GM12878 (cell line): ENCODE measurements at places on chromosomes 4 and X. TPM values are rescaled to one million over a fixed set of nuclear protein-coding genes. Genes with fewer than 3 reads are reported as not detected.

The BMX gene
- not detected in 2 replicates for polyA plus RNA-seq

The MAGEE1 gene
- 0.15 and 0.59 TPM in 2 replicates for polyA plus RNA-seq

The HSFX4 gene
- 0.15 and 0.21 TPM in 2 replicates for polyA plus RNA-seq

The TMEM31 gene
- polyA plus RNA-seq: not detected in 2 replicates

The DCLK2 gene
- not detected in 2 replicates for polyA plus RNA-seq

The CHIC2 gene
- 21.9 and 25.6 TPM in 2 replicates for polyA plus RNA-seq

The FAM241A gene
- polyA plus RNA-seq: 7.0 and 8.2 TPM in 2 replicates

The TLR10 gene
- 45.9 and 50.0 TPM in 2 replicates for polyA plus RNA-seq

The GAGE13 gene
- not detected in 2 replicates for polyA plus RNA-seq

The FGD1 gene
- 0.45 and 0.52 TPM in 2 replicates for polyA plus RNA-seq

The PDGFC gene
- polyA plus RNA-seq: not detected in 2 replicates

The CT45A10 gene
- polyA plus RNA-seq: not detected in 2 replicates

The ADH1C gene
- 0.23 TPM in 1 of 2 replicates, not detected in the other for polyA plus RNA-seq

The POU3F4 gene
- polyA plus RNA-seq: not detected in 2 replicates

The SH3D19 gene
- polyA plus RNA-seq: 0.33 TPM in 1 of 2 replicates, not detected in the other

The FAM9C gene
- polyA plus RNA-seq: not detected in 2 replicates

The PLRG1 gene
- polyA plus RNA-seq: 126 and 127 TPM in 2 replicates

The TCEAL3 gene
- polyA plus RNA-seq: 11.4 and 12.4 TPM in 2 replicates

The SMIM31 gene
- not detected in 2 replicates for polyA plus RNA-seq

The FAM53A gene
- polyA plus RNA-seq: 0.12 TPM in 1 of 2 replicates, not detected in the other

The FGF2 gene
- polyA plus RNA-seq: 0.21 and 0.32 TPM in 2 replicates

The SLC2A9 gene
- 1.9 and 2.7 TPM in 2 replicates for polyA plus RNA-seq

The CSAG1 gene
- not detected in 2 replicates for polyA plus RNA-seq

The GUCY1B1 gene
- 2.3 and 3.0 TPM in 2 replicates for polyA plus RNA-seq

The NAP1L2 gene
- polyA plus RNA-seq: 2.3 and 3.2 TPM in 2 replicates

The TSC22D3 gene
- 19.0 and 20.9 TPM in 2 replicates for polyA plus RNA-seq

The AMTN gene
- polyA plus RNA-seq: not detected in 2 replicates

The GAGE2A gene
- polyA plus RNA-seq: not detected in 2 replicates

The PNMA5 gene
- not detected in 2 replicates for polyA plus RNA-seq

The MRPL1 gene
- 33.9 and 37.1 TPM in 2 replicates for polyA plus RNA-seq

The DRP2 gene
- 0.08 TPM in 1 of 2 replicates, not detected in the other for polyA plus RNA-seq

The STATH gene
- not detected in 2 replicates for polyA plus RNA-seq

The CHRNA9 gene
- polyA plus RNA-seq: not detected in 2 replicates

The DGKK gene
- polyA plus RNA-seq: 0.03 TPM in 1 of 2 replicates, not detected in the other

The FAM47E gene
- 0.19 TPM in 1 of 2 replicates, not detected in the other for polyA plus RNA-seq

The IGSF1 gene
- polyA plus RNA-seq: 0.05 TPM in 1 of 2 replicates, not detected in the other

The CLDN22 gene
- polyA plus RNA-seq: not detected in 2 replicates

The GLOD5 gene
- polyA plus RNA-seq: not detected in 2 replicates

The CPZ gene
- polyA plus RNA-seq: not detected in 2 replicates

The USP17L17 gene
- polyA plus RNA-seq: not detected in 2 replicates

The PWWP3B gene
- not detected in 2 replicates for polyA plus RNA-seq

The MAGEB10 gene
- polyA plus RNA-seq: not detected in 2 replicates

The MUC7 gene
- polyA plus RNA-seq: not detected in 2 replicates

The ADGRG4 gene
- not detected in 2 replicates for polyA plus RNA-seq

The ITIH6 gene
- polyA plus RNA-seq: not detected in 2 replicates
